ENCODE measurements at places on chromosomes 2 and 18.

GRCh38 chr2:39787950-39788349 is 8.9 kb upstream of the THUMPD2 start:
- DNase-seq = no peak

- DNase-seq = no peak
Observed at GRCh38 chr2:198916548-198917080, 541.1 kb downstream of the SATB2 start.

DNA sequence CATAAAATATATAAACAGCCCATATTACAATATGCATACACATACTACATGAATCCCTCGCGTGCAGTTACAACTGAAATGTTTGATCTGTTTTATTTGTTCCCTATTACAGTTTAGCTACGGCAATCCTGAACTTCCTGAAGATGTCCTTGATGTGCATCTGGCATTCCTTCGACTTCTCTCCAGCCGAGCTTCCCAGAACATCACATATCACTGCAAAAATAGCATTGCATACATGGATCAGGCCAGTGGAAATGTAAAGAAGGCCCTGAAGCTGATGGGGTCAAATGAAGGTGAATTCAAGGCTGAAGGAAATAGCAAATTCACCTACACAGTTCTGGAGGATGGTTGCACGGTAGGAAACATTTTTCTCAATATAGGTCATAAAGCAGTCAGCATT is 36.4 kb downstream of the COL3A1 start:
- DNase-seq = no peak

- no peak for DNase-seq
Observed at GRCh38 chr2:29480426-29480825, 365.2 kb downstream of the CLIP4 start.

GRCh38 chr2:226115832-226116200 is 683.8 kb downstream of the IRS1 start:
- DNase-seq = no peak

- no peak for DNase-seq
Observed at GRCh38 chr2:237068005-237068576, 17.6 kb upstream of the COPS8 start.

Data from GM04504 (cell line).